ENCODE measurements at places on chromosomes 12 and 14.

- no peak for DNase-seq
Observed at GRCh38 chr12:50182461-50182860, 15.3 kb upstream of the CERS5 start.

DNA sequence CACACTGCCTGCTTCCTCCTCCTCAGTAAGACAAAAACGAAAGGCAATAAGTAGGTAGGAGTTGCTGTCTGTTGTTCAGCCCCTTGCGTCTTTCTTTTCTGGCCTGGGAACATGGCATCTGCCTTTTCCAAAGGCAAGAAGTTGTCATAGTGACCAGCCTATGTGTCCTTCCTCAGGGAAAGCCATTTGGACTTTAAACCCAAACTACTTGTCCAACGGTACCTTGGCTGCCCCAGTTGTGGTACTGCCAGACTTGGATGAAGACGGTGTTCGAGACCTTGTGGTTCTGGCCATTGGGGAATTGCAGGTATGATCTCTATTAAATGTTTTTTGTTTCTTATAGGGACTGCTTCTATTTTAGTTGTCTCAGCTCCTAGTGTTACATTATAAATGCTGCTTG, 18.5 kb downstream of the FAM234B start:
- DNase-seq, result no peak

GRCh38 chr14:89700801-89701200, 253.7 kb downstream of the EFCAB11 start:
- DNase-seq, result no peak

GRCh38 chr12:753611-754472, 1.5 kb downstream of the WNK1 start:
- peak; percentile 32 for DNase-seq

DNA sequence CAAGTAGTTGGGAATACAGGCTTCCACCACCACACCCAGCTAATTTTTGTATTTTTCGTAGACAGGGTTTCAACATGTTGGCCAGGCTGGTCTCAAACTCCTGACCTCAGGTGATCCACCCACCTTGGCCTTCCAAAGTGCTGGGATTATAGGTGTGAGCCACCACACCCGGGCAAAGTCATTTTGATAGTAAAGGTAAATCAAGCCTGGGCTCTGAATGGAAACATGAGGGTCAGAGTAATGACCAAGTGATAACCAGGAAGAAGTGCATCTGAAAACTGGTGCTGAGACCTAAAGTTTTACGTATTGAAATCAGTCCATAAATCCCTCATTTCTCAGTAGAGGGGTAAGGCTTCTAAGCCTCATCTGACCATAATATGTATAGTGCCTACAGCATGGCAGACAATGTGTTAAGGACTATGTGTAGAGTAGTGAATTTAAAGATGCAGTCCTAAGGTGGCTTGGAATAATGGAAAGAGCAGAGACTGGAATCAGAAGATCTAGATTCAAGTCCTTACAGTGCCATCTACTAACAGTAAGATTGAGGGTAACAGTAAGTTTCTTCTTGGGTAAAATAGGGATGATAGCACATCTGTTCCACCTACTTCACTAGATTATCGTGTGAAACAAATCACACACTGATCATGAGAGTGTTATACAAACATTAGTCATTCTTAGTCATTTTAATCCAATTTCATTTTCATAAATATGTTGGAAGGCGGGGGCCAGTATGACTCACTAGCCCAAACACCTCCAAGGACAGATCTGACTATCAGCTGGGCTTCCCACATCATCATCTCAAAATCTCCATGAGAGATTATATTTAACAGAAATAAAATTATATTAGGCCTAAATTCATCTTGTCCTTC, 11.2 kb downstream of the MAP4K5 start:
- no peak for DNase-seq

DNA sequence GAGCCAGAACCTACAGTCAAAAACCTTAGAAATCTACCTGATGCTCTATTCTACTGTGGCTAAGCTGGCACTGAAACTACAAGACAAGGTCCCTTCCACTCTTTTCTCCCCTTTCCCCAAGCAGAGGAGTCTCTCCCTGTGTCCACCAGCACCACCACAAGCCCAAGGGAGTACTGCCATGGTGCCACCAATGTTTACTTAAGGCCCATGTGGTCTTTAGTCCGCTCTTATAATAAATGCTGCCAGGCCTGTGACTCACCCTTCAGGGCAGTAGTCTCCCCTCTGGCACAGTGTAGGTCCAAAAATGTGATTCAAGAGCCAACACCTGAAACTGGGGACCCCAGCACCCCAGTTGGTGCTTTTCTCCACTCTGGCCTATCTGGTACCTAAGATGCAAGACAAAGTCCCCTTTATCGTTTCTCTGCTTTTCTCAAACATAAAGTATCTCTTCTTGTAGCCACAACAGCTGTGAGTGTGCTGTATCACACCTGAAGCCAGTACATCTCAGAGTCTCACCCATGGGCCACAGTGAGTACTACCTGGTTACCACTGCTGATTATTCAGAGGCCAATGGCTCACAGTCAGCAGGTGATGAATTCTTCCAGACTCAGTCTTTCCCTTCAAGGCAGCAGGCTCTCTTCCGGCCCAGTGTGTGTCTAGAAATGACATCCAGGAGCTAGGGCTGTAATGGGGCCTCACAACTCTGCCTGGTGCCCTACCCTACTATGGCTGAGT, 29.3 kb downstream of the SLC38A2 start:
- DNase-seq, result no peak

DNA sequence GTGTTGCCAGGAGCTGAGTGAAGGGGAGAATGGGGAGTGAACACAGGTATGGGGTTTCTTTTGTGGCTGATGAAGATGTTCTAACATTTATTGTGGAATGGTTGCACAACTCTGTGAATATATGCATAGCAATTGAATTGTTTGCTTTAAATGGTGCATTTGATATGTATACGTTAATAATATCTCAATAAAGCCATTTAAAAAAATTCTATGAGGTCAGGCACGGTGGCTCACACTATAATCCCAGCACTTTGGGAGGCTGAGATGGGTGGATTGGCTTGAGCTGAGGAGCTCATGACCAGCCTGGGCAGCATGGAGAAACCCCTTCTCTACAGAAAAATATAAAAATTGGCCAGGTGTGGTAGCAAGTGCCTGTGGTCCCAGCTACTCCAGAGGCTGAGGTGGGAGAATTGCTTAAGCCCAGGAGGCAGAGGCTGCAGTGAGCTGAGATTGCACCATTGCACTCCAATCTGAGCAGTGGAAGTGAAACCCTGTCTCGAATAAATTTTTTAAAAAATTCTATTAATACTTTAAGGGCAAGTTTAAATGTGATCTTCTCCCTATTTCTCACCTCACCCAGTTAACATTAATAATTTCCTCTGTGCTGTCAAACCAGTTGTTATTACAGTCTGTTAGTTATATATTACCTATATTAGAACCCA, 65.3 kb downstream of the DENND5B start:
- DNase-seq, result no peak

GRCh38 chr14:58072288-58073071, 79.5 kb downstream of the ARMH4 start:
- no peak for DNase-seq

- no peak for DNase-seq
Observed at GRCh38 chr12:16168078-16168477, 109.4 kb downstream of the SLC15A5 start.

GRCh38 chr12:69173368-69173767, 66.0 kb upstream of the CPSF6 start:
- DNase-seq, result no peak

GRCh38 chr14:38481952-38482678, 226.2 kb upstream of the CLEC14A start:
- no peak for DNase-seq

GRCh38 chr12:55675666-55676065, 32.0 kb downstream of the ITGA7 start:
- no peak for DNase-seq

DNA sequence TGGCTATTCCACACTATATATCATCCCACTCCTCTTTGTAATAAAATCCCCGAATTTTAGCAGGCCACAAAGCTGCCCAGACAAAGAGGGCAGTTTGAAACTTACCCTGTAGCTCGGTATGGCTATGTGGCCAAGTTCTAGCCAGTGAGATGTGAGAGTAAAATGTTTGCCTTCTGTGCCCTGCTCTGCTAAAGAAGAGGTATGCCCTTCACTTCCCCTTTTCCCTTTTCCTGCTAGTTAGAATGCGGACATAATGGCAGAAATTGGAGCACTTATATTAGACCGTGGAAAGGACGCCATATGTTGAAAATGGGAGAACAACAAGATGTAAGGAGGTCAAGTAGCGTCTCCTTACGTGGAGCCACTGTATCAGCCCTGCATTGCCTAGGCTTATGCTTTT, 11.5 kb upstream of the CCDC91 start:
- DNase-seq, result no peak

DNA sequence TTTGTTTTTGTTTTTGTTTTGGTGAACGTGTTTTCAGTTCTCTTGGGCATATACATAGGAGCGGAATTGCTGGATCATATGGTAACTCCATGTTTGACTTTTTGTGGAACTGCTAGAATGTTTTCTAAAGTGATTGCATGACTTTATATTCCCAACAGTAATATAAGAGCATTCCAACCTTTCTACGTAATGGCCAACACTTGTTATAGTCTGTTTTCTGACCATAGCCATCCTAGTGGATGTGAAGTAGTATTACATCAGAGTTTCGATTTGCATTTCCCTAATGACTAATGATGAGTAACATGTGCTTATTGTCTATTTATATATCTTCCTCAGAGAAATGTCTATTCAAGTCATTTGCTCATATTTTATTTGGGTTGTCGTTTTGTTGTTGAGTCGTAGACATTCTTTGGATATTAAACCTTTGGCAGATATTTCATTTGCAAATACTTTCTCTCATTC, 268.7 kb downstream of the AEBP2 start:
- DNase-seq, result no peak

- DNase-seq, result no peak
Observed at GRCh38 chr12:943051-943450, 6.4 kb downstream of the RAD52 start.

- DNase-seq, result peak; percentile 19
Observed at GRCh38 chr12:30823156-30823699, 68.5 kb upstream of the CAPRIN2 start.

GRCh38 chr14:68427550-68427890, 365.3 kb downstream of the ZFP36L1 start:
- DNase-seq, result no peak

- DNase-seq, result no peak
Observed at GRCh38 chr14:72781561-72782508, 112.1 kb downstream of the DPF3 start.

GRCh38 chr12:49008943-49009342, 9.6 kb downstream of the PRKAG1 start:
- DNase-seq, result no peak

DNA sequence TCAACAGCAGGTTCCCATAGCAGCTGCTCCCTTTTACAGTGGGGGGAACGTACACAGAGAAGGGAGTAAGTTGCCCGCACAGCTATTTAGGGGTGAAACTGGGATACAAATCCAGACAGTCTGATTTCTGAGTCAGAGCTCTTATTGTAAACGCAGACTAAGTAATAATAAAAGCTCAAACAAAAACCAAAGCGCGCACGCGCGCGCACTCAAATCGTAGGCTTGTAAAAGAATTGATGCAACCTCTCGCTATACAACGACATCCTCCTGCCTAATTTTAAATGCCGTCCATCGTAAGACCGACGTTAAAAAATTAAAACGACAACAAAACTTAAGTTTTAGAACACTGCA, 747 bp upstream of the DACT1 start:
- DNase-seq, result peak; percentile 17

DNA sequence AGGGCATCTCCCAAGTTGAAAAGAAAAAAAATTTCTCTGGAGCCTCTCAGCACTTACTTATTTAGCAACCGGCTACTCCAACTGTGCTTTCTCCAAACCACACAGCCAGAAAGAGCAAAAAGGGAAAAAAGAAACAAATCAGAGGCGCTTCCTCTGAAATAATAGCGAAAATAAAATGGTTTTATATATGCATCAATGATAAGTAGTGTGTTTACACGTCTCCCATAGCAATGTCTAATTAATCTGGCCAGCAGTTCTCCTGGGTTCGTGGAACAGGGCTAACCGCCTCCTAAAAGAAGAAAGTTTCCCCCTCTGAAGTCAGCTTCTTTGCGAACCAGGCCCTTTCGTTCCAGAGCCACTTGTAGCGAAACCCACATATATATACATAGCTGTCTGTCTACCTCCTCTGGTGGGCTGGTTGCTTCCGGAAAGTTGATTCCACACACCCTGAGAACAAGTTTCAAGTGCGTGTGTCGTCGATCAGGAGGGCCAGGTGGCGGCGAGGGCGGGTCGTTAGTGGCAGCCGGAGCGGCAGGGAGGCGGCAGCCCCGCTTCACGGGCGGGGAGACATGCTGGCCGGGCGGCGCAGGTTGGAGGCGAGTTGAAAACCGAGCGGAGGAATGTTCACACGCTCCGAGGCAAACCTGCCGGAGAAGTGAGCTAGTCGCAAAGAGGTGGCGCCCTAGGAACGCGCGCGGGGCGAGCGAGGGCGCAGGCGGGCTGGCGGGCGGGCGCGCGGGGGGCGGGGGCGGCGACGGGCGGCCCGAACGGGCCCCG, 2.7 kb downstream of the PTHLH start:
- DNase-seq, result no peak

DNA sequence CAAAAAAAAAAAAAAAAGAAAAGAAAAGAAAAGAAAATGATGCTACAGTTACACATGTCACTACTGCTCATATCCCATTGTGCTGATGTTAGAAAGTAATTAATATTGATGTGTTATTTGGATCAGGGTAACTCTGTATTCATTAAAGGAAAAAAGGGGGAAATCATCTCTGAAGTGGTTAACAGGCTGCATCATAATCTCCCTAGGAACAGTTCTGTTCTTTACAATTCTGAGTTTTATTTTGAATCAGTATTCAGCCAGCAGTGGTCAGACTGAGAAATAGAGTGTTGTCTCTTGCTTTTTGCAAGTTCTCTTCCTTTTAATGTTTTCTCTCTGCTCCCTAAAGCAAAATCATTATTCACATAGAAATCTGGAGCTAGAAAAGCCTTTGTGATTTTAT, 128.6 kb upstream of the CRY1 start:
- DNase-seq, result no peak

GRCh38 chr14:21248739-21249411, 20.4 kb downstream of the HNRNPC start:
- DNase-seq, result no peak

DNA sequence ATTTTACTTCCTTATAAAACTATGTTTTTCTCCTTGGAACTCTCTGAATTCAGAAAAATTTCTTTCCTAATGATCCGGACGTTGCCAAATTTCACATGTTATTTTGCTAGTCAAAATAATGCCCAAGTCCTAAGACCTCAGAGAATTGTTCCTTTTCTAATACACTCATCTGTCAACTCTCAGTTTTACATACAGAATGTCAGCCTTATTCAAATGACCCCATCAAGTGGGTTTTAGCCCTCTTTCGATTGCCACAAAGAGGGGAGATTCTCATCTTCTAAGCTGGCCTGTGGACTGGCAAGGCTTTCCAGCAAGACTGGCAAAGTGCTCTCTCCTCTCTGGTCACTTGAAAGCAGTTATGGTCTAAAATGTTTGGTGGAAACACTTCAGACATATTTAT, 99.3 kb upstream of the GPHB5 start:
- no peak for DNase-seq

DNA sequence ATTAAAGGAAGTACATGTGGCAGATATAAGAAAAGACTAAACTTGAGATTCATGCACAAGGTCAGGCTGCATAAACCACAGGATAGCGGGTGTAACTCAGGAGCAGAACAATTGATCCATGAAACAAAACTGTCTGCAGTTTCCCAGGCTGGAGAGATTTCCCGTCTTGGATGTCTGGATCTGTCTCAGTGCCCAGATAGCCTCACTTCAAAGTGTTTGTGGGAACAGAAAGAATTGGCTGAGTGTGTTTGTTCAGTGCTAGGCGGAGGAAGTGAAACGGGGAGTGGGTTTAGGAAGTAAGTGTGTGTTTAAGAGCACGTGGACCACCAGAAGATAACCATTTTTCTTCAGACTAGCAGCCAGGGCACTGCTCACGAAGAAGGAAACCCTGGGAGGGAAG, 1.4 kb upstream of the RNASE10 start:
- peak; percentile 9 for DNase-seq

Data from substantia nigra (tissue), 51 donors.